ENCODE measurements at places on chromosomes 7 and 10.
A peak's percentile ranks its signal among the peaks of the same experiment; 100 is the strongest.

DNA sequence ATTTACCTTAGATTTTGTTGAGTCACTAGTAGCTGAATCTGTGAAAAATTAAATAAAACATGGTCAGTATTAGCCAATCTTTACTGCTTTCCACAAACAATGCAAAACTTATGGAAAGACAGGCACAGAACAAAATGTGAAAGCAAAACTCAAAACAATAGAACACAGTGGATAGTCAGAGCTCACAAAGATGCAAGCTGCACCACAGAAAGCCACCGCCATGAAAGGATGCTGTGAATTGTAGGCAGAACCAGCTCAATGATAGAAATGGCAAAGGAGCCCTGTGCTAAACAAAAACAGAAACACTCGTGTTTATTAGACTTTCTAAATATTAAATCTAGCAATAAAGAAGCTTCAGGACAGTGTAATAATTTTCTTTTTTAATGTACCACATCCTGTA, 134.4 kb downstream of the ARHGAP21 start:
- no peak for DNase-seq

- DNase-seq, result no peak
Observed at GRCh38 chr7:16095171-16095950, 326.0 kb downstream of the CRPPA start.

DNA sequence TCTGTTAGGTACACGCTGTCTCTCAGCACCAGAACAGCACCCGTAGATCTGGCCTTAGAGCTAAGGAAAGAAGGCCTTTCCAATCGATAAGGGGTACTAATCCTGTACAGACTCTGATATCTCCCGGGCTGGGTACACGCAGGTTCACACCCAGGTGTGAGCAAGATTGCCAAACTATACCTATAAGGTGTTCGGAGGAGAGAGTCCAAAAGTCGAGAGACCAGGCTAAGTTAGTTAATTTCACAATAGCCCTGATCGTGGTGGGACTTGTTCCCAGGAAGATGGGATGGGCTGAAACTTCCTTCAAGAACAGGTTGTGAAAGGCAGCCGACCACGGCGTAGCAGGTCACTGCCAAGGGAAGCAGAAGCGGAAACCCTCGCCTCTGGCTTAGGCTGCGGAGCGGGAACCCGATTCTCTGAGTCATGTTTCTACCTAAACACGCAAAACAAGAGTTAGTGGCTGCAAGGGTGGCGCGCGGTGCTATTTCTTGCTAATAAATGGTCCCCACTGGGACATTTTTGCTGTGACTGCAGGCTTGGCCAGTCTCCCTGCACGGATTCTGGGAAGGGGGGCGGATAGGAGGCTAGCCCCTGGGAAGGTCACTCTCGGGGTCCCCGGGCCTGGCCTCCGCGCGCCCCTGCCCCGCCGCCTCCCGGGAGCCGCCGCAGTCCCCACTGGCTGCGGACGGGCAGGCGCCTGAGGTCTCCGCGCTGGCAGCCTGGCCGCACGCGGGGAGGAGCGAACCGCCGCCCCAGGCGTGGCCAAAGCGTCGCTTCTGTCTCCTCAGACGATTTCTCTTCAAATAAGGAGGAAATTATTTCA, 75.4 kb upstream of the PDSS1 start:
- no peak for DNase-seq

DNA sequence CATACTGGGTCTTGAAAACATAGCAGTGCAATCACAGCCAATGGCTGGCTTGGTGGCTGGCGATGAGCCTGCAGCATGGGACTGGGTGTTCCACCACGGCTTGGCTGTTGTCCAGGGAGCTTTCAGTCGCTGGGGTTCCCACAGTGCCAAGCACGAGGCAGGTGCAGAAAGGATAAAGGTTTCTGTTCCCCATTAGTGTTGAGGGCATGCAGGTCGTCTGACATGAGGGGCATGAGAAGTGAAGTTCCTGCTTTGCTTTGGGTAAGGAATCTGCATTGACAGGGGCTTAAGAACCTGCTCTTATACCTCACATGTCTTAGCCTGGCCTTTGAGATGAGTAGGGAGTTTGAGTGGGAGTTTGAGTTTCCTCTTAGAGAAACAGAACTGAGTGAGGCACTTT, 9.0 kb upstream of the CFTR start:
- DNase-seq, result no peak

GRCh38 chr7:6640246-6640721, 3.2 kb downstream of the ZNF316 start:
- DNase-seq, result no peak

- peak; percentile 72 for DNase-seq
Observed at GRCh38 chr7:116211006-116211912, 920 bp downstream of the TES start.

DNA sequence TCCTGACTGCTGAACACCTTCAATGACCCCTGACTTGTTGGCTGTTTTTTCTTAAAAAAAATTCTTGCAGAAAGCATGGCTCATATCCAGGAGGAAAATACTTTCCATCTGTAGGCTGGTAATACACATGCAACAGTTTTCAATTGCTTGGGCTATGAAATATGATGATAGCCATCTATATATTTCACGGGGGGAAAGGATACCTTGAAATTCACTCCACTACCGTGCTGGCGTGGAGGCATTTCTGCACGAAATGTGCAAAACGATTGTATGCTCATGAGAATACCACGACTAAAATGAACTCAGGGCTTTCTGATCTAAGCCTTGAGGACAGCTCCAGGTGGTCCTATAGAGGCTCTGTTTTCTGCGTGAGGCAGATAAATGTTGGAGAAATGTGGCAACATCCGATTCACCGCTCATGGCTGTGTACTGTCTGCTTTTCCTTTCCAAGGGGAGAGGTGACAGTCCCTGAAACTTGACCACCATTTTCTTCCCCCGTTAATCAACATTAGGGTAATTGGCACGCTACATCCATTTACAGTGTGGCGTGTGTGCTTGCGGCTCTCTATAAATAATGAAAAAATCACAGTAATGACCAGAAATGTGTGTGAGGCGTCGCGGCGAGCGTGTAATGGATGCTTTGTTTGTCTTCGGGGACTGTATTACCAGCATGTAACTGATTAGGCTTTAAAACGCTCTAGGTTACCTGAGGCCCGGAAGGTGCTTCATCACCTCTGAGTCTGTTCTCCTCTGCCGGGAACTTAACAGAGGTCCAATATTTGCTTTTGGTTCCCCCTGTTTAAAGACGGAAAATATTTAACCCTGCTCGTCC, 12.8 kb upstream of the CARD11 start:
- no peak for DNase-seq

DNA sequence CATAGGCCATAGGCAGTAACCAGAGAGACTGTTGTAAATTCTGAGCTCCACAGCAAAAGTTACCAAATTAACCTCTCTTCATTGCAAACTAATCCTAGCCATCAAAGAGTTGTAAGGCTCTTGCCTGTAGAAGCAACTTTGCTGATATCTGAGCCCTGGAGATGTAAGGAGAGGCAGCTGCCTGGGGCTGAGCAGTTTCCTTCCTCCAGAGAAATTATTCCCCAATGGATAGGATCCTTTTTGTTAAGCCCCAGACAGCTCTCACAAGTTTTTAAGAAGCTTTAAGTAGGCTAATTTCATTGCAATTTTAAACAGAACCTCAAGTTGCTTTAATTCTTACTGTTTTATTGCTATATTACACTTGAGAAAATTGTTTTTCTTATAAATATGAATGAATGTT, 211.1 kb downstream of the GALNT17 start:
- no peak for DNase-seq

GRCh38 chr7:102097601-102098161, 189.0 kb upstream of the SH2B2 start:
- no peak for DNase-seq
